ENCODE measurements at places on chromosomes 7 and 10.

- DNase-seq: no peak
Observed at GRCh38 chr10:17787087-17787961, 21.8 kb upstream of the MRC1 start.

DNA sequence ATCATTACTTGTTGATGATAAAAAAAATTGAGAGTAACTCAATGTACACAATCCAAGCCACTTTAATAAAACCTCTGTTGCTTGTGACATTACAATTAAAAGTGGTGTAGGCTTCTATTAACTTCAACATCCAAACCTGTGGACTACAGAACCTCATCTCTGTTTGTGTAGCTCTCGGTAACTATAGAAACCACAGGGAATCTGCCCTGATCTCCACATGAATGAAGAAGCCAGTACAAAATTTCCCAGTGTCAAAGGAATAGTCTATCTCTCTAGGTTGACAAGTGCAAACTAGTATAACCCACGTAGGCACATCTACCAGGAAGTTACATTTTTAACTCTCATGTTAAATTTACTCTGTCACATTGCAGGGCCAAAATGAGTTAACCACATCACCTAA is 204.3 kb downstream of the CHCHD3 start:
- no peak for DNase-seq

DNA sequence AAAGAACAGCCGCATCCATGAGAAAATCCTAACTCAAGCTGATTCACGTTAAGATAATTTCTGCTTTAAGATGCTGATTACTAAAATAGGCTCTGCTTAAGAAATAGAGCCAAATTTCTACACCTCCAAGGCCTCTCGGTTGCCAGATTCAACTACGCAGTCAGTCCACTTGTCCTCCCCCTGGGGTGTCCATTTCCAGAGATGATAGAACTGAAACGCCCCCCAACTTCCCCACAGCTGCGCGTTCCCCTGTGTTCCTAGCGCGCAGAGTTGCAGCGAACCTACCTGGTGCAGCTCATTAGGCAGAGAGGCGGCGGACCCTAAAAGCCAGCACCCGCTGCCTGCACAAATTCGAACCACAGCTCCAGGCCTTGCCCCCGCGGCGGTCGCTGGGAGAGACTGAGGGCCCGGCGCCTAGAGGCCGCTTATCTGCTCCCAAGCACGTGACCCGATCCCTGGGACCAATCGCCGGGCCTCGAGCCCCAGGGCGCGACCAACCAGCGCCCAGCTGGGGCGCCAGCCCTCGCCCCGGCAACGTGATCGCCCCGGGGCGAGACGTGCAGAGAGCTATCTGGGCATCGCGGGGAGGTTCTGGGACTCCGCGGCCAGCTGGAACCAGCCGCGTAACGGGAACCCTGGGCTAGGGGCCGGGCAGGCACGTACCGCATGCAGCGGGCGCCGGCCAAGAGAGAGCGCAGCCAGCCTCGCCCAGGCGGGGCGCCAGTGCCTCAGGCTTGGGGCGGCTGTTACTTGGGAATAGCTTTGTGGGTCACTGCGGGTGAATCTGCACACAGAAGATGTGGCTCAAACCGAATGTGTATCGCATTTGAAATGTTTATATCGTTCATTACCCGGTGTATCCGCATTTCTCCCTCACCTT is at the start of gene PPP1R3C:
Gene PPP1R3C, minus strand, starts transcription at position 401 of the 880 bp plus-strand sequence. Its CDS starts 102 bp downstream, at position 299.
- no peak for DNase-seq

GRCh38 chr10:4838743-4839142 is 12.7 kb downstream of the AKR1E2 start:
- no peak for DNase-seq

DNA sequence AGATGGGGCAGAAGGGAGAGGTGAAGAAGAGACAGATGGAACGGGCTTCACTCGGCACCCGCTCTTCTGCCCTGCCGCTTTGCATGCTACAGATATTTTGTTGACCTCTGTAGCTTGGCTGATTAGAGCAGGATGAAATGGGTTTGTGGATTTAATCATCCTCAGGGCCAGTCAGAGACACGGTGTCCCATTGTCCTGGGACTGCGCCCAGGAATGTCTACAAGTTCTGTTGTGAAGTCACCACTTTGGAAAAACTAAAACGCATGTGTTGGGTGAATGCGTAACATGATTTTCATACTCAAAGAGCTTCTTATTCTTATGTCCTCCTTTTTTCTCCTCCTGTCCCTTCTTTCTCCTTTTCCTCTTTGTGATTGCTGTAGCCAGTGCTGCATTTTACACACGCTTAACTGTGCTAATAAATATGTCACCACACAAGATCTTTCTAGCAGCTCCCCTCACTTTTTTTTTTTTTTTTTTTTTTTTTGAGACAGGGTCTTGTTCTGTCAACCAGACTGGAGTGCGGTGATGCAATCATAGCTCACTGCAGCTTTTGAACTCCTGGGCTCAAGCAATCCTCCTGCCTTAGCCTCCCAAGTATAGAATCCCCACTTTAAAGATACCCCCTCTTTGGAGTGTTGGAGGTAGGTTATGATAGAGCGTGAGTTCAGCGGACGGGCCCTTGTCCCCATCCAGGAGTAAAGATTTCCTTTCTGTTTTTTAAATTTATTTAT is 3.4 kb downstream of the CPA4 start:
- no peak for DNase-seq

GRCh38 chr7:135855846-135856245 is 107.2 kb upstream of the FAM180A start:
- no peak for DNase-seq

- DNase-seq: no peak
Observed at GRCh38 chr10:85545874-85546273, 820.7 kb downstream of the GRID1 start.

- no peak for DNase-seq
Observed at GRCh38 chr7:70063927-70064326, 465.7 kb downstream of the AUTS2 start.

- DNase-seq: no peak
Observed at GRCh38 chr7:150942591-150943452, 35.3 kb downstream of the KCNH2 start.

DNA sequence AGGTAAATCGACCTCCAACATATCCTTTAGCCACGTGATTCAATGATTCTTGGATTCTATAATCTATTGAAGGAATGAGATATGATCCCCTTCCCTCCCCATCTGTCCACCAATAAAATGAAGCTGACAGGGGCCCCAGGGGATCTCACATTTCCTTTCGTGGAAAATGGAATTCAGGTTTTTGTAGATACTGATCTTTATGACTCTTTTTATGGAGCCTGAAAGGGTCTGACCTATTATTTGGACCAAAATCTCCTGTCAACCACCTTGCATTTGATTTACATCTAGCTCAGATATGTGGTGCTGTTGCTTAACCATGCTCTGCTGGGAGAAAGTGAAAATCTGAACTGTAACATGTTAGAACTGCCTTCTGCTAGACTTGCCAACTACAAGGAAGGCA is 234.0 kb upstream of the CXCL12 start:
- DNase-seq: no peak

- DNase-seq: no peak
Observed at GRCh38 chr7:155799514-155799913, 12.7 kb downstream of the SHH start.

GRCh38 chr7:39321909-39322498 is 244.2 kb upstream of the YAE1 start:
- no peak for DNase-seq

DNA sequence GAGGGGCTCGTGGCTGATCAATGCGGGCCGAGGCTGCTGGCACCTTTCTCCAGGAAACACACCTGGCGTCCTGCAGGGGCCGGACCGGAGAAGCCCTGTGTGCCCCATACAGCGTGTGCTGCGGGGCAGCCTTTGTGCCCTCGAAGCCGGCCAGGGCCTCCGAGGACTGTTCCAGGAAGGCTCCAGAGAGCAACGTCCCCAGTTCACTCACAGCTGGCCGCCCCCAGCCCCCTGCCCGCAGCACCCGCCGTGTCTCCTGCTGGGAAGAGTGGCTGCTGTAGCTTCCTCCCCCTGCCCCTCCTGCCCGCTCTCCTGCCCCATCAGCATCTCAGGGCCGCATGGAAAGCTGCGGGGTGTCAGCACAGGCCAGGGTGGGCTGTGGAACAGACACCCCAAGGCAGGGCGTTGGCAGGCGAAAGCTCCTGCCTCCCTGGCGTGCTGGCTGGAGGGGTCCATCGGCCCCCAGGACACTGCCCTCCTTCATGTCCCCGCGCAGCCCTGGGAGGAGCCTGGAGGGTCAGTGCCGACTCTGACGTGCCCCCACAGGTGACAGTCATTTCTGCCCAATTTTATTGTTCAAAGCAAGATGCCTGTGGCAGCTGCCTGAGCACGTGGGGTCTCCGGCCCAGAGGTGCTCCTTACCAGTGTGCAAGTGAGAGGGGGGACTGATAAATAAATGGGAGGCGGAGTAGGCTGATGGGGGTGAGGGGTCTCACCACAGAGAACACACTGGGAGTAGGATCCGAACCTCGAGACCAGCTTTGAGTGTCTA is 95.8 kb upstream of the DIP2C start:
- DNase-seq: no peak

DNA sequence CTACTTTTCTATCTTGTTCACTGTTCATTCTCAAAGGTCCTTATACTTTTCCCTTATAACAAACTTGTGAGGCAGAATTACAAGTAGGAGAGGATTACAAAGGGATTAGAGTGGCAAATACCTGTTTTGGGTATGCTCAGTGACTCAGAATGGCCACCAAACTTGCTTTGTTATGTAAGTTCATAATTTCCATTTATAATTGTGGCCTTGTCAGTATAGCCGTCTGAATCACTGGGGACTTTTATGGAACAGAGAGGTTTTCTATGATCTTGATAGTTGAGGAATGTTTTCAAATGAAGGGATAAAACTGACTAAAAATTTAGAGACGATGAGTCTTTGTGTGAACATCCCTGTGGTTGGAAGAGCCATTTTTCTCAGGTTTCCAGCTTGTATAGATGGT is 116.2 kb downstream of the SND1 start:
- DNase-seq: no peak

GRCh38 chr7:70523249-70523988 is 608.5 kb upstream of the GALNT17 start:
- no peak for DNase-seq

GRCh38 chr10:124944982-124945381 is 3.1 kb downstream of the ZRANB1 start:
- DNase-seq: no peak

DNA sequence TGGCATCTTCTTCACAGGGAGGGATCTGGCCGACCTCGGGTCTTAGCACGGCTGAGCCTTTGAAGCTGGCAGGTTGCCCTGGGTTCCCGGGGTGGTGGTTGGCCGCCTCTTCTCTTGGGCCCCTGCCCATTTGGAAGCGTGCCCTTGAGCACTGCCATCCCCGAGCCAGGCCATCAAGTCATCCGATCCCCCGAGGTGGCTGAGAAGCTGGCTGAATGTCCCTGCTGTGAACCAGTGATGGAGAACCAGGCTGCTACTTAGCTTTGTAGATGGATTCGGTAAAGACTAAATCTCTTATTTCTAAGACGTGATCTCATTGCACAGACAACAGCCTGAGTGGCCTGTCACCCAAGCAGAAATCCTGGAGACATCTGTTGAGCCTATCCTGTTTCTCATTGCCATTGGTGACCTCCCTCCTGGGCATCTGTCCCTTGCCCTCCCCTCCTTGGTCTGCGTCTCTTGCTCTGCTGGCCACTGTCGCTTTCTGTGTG is 74.3 kb downstream of the GRK5 start:
- DNase-seq: no peak

- DNase-seq: no peak
Observed at GRCh38 chr10:103062854-103063590, 130.1 kb downstream of the NT5C2 start.

DNA sequence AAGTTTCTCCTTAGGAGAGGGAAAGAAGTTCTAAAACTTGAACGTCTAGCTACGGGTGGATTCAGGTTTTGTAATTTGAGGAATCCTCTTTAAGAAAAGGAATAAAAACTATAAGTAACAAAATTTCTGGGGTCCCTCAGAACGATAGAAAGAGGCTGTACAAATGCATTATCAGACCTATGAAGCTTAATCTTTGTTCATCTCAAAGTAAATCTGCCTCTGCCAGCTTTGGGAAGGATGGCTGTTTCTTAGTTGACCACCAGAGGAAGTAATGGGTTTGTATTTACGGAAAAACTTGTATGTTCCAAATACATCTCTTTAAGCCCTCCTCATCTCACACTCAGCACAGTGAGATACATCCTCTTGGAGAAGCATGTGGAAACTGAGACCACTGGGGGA is 864 bp downstream of the PSTK start:
- DNase-seq: no peak

DNA sequence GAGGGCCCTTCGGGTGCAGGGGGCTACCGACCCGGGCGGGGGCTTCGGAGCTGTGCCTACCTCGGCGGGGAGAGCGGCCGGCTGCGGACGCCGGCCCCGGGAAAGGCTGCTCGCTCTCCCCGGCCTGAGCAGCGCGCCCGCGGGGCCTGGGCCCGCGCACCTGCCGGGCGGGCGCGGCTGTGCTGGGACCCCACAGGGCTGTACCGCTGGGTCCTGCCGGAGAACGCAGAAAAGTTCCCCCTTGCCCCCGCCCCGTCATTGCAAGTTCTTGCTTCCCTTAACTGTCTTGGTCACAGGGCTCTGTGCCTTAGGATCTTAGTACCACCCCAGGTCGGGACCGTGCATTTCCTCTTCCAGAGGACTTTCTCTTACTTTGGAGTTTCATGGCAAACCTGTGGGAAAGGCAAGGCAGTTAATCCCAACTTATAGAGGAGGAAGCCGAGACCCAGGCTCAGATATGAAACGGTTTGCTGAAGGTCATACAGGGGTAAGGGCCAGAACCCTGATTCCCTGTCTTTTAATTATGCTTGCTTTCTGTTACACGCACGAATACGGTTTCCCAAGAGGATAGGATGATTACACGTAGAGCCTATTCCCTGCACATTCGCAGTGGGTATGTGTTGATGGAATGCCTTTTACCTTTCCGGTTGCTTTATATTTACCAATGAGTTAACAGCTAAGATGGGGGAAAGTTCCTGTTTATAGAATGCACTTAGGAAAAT is 652 bp downstream of the PCGF5 start:
- DNase-seq: no peak

DNA sequence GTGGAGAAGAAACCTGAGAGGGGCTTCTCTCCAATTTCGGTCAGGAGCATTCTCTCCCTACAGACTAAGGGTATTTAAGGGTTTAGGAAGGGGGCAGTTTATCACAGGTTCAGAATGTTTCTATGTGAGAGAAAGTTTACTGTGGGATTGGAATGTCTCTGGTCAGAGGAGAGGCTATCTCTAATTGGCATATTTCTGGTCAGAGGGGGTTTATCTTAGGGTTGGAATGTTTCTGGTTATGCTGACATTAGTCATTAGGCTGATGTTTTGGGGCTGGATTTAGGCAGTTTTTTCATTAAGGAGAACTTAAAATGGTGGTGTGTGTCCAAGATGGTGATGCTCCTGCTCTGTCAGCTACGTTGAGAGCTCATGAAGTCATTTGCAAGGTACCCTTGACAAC is 758.0 kb downstream of the TYW1 start:
- no peak for DNase-seq

DNA sequence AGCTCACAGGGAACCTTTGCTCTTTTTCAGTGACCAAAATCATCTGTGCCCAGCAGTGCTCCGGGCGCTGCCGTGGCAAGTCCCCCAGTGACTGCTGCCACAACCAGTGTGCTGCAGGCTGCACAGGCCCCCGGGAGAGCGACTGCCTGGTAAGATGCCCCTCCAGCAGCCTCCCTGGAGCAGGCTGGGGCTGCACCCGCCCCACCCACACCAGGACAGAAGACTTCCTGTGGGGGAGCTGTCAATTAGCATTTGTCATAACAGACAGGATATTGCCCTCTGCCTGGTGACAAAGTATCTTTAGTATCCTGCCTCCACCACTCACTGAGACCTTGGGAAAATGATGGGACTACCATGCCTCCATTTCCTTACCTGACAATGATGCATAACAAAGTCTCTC is 133.7 kb downstream of the EGFR start:
- DNase-seq: no peak

GRCh38 chr7:26560526-26561256 is 269.0 kb downstream of the SNX10 start:
- no peak for DNase-seq

GRCh38 chr7:118948508-118948907 is 724.0 kb downstream of the ANKRD7 start:
- no peak for DNase-seq
